ENCODE measurements at places on chromosomes 13 and 19.
A peak's percentile ranks its signal among the peaks of the same experiment; 100 is the strongest.

GRCh38 chr13:69008499-69008898 lies 1099.1 kb upstream of the ATXN8OS start:
- no peak for DNase-seq

DNA sequence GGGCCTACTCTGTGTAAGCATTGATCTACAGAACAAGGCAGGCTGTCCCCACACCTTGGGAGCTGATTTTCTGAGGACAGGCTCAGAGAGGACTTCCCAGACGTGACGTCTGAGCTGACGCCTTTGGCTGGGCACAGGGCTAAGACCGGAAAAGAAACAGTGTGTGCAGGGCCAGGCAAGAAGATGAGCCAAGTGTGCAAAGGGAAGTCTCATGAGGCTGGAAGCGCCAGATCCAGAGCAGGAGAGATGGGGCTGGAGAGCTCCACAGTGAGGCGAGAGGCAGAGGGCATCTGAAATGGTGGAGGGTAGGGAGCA lies 12.7 kb downstream of the IGLON5 start:
- no peak for DNase-seq

DNA sequence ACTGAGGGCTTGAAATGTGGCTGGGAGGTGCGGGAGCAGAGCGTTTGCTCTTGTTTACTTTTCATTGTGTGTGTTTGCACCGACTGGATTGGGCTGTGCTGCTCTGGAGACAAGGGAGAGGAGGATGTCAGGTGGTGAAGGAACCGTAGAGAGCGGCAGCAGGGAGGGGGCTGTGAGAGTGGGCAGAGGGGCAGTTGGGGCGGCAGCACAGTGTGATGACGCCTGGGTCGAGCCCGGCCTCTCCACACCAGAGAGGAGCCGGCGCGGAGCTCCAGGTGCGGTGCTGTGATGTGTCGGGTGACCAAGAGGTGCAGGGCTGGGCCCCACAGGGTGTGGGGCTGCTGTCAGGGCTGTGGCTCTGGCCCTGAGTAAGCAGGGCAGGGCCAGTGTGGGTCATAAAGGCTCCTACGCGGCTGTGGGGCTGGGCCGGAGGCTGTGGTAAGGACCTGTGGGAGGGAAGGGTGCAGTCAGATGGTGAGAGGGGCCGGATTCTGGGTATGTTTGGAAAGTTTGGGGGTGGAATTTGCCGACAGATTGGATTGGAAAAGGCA lies 10.5 kb downstream of the NAXD start:
- DNase-seq: no peak

DNA sequence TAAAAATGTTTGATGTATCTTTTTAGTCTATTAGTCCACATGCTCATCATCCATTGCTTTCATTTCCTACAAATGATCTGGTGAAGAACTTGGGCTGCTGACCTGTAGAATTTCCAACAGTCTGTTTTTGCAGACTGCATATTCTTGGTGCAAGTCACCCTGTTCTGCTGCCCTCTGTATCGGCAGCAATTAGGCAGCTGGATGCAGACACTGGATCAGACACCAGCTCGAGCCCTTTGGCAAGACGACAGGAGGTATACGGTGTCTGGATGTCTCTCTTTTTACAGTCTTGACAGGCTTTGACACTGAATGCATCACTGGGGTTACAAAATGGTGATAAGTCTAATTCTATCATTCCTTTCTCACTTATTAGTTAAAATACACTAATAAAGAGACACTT lies 21.8 kb downstream of the MTRF1 start:
- no peak for DNase-seq

DNA sequence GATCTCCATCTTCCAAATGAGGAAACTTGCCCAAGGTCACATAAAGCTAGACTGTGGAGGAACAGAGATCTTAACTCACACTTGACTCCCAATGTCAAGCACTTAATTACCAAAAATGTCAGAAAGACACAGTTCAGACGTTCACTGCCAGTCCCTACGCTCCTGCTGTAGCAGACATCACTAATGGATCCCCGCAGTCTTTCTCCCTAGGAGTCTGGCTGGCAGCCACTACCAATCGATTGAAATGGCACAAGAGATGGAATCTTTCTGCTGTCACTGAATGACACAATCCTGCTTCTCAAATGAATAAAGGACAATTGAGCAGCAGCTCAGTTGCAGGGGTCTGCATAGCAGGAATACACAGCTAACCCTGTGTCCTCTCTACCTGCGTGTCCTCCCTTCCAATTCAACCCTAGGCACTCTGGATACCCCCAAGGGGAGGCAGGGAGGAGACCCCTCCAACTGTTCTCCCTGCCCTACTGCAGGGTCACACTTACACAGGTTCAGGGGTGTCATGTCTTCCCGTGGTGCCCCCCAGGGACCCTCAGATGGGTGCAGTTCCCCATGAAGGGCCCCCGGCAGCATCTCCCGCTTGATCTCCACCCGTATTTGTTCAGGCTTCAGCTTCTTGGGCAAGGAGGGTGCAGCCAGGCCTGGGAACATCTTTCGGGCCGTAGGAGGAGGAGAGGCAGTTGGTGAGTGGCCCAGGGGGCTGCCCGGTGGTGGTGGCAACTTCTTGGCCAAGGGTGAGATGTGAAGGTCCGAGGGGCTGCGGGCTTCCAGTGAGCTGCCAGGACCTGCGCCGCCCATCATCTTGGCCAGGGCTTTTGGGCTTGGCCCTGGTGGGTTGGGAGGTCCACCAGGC lies 7.9 kb upstream of the AKAP8L start:
- DNase-seq: no peak

GRCh38 chr19:29320086-29320485 lies 107.1 kb upstream of the UQCRFS1 start:
- DNase-seq: no peak

- no peak for DNase-seq
Measured at GRCh38 chr13:59658738-59659330, 504.9 kb downstream of the DIAPH3 start.

DNA sequence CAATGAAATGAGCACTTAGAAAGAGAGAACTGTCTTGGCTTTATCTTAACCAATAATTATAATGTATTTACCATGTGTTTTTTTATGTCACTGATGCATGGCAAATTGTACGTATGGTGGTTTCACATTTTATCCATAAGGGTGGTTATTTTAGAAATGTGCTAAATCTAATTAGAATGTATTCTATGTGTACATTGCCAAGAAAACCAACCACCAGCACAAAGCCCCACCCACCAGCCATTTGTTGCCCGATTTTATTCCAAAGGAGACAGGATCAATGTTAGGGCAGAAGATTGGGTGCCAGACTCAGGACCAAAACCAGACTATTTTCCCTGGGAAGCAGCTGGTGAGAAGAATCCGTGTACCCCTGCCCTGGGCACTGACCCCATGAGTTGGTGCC lies 63.0 kb upstream of the SOX1 start:
- no peak for DNase-seq

DNA sequence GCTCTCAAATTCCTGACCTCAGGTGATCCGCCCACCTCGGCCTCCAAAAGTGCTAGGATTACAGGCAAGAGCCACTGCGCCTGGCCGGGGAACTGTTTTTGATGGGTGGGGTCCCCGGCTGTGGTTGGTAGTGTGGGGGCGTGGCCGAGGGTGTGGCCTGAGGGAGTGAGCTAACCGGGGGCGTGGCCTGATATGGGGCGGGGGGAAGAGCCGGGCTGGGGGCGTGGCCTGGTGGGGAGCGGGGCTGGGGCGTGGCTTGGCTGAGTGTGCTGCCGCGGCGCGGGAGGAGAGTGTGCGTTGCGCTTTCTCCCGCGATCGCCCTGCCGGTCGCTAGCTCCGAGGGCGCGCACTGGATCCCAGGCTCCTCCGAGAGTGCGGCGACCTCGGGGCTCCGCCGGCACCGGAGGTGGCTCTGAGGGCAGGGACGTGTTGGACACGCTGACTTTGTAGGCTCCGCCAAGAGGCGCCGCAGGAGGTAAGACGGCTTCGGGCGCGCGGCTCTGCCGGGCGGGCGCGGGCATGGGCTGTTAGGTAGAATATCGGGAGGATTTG lies at the start of gene SPATA13:
SPATA13 (plus strand) TSS at position 263 of the 552 bp plus-strand sequence. CDS start 62,210 bp downstream, outside the sequence.
- peak; percentile 94 for DNase-seq

DNA sequence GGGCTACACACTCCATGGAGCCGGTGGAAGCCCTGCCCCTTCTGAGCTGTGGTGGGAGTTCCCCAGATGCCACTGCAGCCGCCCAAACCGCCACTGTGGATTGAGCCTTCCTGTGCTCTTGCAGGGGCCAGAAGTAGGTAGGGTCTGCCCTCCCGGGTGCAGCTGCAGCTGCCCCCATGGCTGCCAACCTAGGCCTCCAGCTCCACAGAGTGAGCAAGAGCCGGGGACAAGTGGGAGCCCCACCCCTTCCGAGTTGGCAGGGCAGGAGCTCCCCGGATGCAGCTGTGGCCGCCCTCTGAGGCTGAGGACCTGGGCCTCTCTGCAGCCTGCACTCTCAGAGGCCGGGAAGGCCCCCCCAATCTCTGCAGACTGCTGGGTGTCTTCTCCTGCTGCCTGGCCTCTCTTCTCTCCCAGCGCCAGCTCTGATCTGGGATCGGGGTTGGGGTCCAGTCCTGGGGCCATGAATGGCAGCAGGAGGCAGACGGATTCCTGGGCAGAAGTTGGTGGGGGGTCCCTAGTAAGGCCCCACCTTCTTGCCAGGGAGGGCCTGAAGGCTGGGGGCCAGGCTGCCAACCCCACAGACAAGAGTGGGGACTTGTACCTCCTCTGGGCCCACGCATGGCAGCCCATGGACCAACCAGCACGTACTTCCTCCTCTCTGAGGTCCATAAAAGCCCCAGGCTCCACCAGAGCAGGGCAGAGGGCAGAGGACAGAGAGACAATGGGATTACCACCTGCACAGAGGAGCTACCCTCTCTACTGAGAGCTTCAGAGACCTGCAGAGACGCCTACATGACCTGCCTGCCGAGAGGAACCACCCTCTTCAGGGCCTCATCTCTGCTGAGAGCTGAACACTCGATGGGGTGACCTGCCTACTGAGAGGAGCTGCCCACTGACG lies 28.9 kb downstream of the AP2S1 start:
- DNase-seq: peak; percentile 72

GRCh38 chr19:35860818-35861639 lies 4.3 kb downstream of the KIRREL2 start:
- no peak for DNase-seq

GRCh38 chr19:29400917-29401711 lies 124.7 kb upstream of the VSTM2B start:
- no peak for DNase-seq

GRCh38 chr13:80022146-80022545 lies 318.8 kb downstream of the SPRY2 start:
- no peak for DNase-seq

- no peak for DNase-seq
Measured at GRCh38 chr13:95212983-95213850, 88.0 kb downstream of the ABCC4 start.

- peak; percentile 82 for DNase-seq
Measured at GRCh38 chr13:40221460-40222201, 444.8 kb downstream of the FOXO1 start.

GRCh38 chr13:46577696-46578589 lies 25.0 kb downstream of the LRCH1 start:
- DNase-seq: no peak

GRCh38 chr13:73991384-73991783 lies 142.8 kb downstream of the KLF12 start:
- no peak for DNase-seq
